ENCODE measurements at places on chromosomes 11 and 22.

- DNase-seq = no peak
Observed at GRCh38 chr11:117188620-117189081, 10.1 kb downstream of the SIDT2 start.

DNA sequence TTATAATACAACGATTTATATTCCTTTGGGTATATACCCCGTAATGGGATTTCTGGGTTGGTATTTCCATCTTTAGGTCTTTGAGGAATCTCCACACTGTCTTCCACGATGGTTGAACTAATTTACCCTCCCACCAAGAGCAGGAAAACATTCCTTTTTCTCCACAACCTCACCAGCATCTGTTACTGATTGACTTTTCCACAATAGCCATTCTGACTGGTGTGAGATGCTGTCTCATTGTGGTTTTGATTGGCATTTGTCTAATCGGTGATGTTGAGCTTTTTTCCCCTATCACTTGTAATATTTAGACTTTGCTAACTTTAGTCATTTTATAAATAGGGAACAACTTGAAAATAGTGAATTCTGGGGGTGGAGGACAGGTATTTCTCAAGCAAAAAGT is 58.1 kb downstream of the PPFIA1 start:
- DNase-seq = no peak

DNA sequence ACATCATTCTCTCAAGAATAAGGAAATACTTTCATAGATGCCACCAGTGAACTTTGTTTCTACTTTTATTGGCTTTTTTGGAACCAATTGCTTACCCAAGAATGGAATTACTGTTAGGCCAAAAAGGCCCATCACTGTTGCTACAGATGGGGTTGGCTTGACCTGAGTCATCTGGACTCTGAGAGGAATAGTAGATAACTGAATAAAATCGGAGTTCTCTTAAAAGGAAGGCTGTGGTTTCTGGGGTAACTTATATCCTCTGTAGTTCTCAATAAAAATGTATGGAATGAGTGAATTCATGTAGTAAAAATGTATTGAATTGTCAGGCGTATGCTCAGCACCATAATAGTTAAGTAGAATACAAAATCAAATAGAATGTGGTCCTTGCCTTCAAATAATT is 56.6 kb downstream of the ARHGEF12 start:
- no peak for DNase-seq

DNA sequence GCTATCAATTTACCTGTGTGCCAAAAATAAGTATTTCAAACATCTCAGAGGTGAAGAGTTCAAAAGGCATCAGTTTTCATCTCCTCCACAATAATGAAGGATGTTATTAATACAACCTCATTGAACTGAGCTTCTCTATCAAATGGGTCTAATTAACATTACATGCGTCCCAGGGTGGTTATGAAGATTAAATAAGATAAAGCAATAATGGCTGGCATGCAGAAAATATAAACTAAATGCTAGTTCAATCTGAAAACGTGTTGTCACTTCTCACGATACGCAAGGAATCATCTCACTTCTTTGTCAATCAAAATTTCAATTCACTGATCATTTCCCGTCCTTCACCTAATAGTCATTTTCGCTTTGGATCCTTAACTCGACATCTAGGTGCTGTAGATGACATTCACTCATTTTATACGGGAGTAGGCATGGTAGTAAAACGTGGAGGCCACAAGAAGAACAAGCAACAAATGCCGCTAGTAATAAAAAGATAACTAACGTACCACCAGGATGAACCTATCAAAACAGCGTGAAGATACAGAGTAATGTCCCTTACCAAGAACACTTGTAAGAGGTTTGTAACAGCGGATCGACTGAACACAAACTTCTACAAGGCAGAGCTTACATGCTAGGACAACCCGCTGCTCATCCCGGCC is 918 bp downstream of the CHORDC1 start:
- no peak for DNase-seq

DNA sequence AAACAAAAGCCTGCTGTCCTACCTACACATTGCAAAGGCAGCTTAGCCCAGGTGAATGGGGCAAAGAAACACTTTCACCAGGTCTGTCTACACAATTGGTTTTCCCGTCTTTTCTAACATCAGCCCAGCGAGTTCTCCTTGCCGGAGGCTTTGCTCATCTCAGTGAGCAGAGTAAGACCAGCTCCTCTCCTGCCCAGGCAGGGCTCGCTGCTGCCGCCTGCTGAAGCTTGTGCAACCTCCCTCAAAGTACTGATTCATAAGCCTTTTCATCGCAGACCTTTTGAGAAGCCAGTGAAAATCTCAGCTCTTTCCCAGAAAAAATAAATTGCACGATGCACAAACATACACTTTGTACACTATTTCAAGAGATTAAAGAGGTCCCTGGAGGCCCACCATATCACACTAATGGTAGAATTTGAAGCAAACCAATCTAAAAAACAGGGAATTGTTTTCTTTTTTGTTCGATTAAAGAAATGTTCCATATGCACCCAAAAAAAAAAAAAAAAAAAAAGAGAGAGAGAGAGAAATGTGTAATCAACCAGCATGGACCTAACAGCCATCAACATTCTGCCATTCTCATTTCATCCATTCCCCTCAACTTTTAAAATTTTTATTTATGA is 328.1 kb upstream of the MPPED2 start:
- DNase-seq = no peak

GRCh38 chr11:77568306-77568705 is 21.4 kb upstream of the AQP11 start:
- DNase-seq = no peak

DNA sequence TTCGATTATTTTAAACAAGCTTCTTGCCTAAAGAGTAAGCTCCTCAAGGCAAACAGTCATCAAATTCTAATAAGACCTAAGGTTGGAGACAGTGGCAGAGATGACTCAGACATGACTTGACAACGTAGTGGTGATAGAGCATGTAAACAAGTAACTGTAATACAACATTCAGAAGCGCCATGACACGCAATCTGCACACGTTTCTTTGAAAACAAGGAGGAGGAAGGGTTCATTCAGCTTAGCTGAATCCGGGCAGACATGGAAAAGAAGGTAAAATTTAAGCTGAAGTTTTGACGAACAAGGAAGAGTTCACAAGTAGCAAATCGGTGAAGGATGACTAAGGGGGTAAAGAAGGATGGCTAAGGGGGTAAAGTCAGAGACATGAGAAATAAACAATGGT is 152.4 kb upstream of the ZC3H12C start:
- DNase-seq = no peak

GRCh38 chr22:49207008-49208003 is 620.4 kb downstream of the BRD1 start:
- no peak for DNase-seq

GRCh38 chr11:118046051-118046963 is 30.6 kb upstream of the TMPRSS4 start:
- no peak for DNase-seq

- DNase-seq = no peak
Observed at GRCh38 chr11:43282607-43283440, 29.0 kb upstream of the API5 start.

DNA sequence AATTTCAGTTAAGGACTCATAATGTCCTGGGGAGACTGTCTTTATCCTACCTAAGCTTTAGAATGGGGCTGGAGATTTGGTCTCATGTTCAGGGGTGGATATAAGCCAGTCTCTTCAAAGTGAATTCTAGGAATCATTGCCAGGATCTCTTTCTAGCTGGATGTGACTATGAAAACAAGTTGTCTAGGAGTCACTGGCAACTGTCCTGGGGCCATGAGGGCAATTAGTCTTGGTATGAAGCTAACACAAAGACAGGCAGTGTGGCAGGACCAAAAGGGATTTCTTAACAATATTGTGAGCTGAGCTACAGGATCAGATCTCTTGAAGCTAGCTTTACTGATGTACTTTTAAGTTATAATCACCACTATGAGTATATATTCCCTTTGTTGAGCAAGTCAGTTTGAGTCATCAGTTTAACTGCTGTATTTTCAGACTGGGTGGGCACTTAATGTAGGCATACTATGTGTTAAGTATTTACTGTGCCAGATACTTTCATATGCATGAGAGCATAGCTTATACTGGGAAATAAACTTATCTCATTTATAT is 390.0 kb upstream of the CCDC90B start:
- DNase-seq = no peak
